ENCODE measurements at places on chromosomes 4 and X.

GRCh38 chr4:18318682-18319388 lies 297.3 kb upstream of the LCORL start:
- no peak for DNase-seq

DNA sequence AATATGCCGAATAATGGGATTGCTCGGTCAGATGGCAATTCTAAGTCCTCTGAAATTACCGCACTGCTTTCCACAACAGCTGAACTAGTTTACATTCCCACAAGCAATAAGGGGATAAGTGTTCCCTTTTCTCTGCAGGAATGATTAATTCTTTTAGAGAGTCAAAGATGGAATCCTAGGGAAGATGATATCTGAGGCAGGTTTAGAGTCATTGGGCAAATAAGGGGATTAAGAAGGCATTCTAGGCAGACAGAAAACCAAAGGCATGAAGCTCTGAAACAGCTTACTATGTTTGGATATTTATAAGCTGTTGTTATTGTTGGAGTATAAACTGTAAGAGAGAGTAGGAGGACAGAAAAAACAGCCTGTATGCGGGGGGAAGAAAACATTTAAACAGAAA lies 85.7 kb downstream of the TET2 start:
- no peak for DNase-seq

- peak; percentile 64 for DNase-seq
Observed at GRCh38 chr4:48909697-48910096, 3.1 kb upstream of the OCIAD2 start.

GRCh38 chr4:149311076-149311475 lies 504.6 kb downstream of the IQCM start:
- no peak for DNase-seq

- no peak for DNase-seq
Observed at GRCh38 chr4:181150191-181150590, 1093.0 kb upstream of the TENM3 start.

GRCh38 chr4:172555725-172556124 lies 612.9 kb upstream of the GALNT7 start:
- no peak for DNase-seq

- DNase-seq, result no peak
Observed at GRCh38 chrX:54446084-54446483, 5.9 kb downstream of the TSR2 start.

DNA sequence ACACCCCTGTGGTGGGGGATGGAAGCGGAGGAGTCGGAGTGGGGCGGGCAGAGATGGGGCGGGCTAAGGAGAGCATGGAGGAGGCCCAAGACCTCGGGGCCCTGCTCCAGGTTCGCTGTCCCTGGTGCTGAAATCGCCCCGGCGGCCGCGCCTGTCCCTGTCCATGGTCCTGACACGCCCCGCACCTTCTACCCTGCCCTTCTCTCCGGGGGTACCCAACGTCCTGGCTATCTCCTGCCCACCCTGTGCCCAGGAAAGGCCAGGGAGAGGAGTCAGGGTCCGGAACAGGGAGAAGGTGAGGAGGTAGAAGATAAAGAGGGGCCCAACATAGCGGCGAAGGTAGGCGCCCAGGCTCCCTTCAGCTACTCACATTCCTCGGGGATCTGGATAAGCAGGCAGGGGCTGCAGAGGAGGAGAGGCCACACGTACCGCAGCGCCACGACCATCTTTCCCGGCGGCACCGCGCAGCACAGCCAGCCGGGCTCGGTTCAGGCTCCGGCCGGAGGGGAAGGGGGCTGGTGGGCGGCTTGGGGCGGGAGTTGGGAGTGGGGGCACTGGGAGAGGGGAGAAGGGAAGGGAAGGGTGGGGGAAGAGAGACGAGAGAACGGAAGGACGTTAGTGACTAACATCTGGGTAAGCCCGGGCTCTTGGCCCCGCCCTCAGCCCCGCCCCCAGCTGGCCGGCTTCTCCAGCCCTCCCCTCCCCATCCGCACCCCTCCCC lies 10.4 kb downstream of the L1CAM start:
- DNase-seq, result peak; percentile 30

DNA sequence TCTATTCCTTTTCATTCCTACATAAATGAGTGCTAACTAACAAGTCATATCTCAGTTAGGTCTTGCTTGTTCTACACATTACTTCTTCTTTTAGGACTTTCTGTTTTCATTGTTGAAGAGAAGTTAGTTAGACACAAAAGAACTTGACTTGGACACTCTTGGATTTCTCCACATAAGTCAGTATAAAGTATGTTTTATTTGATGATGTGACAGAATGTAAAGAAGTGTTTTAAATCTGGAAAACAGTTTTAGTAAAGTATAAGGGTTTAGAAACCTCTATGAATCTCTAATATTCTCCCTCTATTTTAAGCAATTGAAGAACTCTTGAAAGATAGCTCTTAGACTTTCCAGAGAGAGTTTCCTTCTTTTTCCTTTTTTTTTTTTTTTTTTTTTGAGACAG lies 38.6 kb upstream of the TMEM33 start:
- DNase-seq, result no peak

GRCh38 chrX:154046940-154047610 lies 27.4 kb upstream of the IRAK1 start:
- DNase-seq, result no peak

DNA sequence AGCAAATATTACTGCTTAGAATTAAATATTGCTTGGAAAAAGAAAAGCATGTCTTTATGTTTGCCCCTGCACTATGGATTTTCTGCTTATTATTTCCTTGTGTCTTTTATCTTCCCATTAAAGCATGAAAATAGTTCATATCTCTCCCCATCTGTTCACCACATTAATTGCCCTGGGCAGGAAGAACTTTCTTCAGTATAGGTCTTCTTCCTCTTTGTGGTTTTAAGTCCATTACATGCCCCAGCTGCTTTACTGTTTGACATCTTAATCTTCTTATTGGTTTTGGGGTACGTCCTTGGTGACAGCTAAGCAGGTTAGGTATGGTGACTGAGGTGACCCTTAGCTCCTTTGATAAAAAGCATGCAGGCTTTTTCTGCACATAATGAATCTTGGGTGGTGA lies 157.3 kb downstream of the AASDH start:
- DNase-seq, result no peak

GRCh38 chr4:72919937-72920336 lies 149.6 kb downstream of the COX18 start:
- no peak for DNase-seq

DNA sequence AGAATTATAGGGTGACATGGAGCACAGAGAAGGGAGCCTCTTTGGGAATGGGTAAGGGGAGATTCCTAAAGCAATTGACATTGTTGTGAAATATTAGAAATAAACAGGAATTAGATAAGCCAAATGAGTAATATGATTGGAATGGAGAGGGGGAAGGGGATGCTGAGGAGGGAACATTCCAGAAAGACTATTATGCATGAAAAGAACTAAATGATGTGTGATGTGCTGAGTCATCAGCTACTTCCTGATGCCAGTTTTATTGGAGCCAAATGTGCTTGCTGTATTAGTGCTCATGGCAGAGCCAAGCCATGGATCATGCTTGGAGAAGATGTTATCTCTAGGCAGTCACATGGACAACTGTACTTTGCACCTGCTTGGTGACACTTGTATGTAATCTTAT lies 189.0 kb upstream of the HCCS start:
- DNase-seq, result peak; percentile 19

- DNase-seq, result no peak
Observed at GRCh38 chr4:88674565-88674964, 23.1 kb downstream of the NAP1L5 start.

- DNase-seq, result no peak
Observed at GRCh38 chr4:2260344-2261109, 1.4 kb downstream of the MXD4 start.

DNA sequence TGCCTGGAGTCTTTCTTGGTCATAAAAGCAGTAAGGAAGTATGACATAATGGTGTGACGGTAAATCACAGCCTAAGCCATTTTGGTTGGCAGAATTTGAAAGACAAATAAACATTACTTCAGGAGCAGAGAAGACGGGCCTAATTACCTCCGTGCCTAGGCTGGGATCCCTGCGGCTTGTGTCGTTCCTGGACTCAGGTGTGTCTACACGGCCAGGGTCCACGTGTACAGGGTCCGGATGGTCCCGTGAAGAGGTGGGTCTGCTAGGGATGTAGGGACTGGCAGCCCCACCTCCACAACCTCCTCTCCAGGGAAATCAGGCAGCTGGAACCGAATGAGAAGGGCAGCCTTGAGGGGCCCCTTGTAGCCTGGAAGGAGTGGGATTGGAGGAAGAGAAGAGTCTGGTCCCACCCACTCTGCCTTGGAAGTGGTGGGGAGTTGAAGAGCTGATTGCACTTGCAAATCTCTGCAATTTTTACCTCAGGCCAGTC lies 55.4 kb upstream of the PLAC1 start:
- no peak for DNase-seq

DNA sequence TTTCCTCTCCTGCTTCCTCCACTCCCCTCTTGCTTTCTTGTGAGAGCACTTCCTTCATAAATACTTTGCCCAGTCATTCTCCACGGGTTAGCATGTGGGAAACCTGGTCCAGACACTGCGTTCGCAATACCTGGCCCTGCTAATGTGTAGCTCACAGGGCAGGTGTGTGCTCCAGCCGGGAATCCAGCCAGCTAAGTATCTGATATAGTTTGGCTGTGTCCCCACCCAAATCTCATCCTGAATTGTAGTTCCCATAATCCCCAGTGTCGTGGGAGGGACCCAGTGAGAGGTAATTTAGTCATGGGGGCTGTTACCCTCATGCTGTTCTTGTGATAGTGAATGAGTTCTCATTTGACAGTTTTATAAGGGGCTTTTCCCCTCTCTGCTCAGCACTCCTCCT lies 32.2 kb upstream of the STX18 start:
- DNase-seq, result no peak

DNA sequence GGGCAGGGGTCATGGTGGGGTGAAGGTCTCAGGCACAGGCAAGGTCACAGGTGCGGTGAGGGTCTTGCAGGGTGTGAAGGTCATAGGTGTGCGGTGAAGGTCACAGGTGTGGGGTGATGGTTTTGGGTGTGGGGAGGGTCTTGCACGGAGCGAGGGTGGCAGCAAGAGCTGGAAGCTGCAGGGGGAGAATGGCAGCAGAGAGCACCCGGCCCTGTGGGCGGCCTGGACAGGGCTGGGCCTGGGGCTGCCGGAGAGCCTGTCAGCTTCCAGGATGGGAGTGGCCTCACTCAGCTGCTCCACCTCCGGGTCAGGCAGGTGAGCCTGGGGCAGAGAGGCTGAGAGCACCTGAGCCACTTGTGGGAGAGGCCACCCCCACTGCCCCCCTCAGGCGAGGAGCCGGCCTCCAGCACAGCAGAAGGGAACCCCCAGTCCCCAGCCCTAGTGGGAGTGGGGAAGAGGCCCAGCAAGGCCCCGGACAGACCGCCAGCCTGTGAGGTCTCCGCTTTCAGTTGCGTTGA lies 1.5 kb downstream of the MSANTD1 start:
- DNase-seq, result no peak

- DNase-seq, result no peak
Observed at GRCh38 chr4:1685235-1686150, 1.4 kb upstream of the FAM53A start.

DNA sequence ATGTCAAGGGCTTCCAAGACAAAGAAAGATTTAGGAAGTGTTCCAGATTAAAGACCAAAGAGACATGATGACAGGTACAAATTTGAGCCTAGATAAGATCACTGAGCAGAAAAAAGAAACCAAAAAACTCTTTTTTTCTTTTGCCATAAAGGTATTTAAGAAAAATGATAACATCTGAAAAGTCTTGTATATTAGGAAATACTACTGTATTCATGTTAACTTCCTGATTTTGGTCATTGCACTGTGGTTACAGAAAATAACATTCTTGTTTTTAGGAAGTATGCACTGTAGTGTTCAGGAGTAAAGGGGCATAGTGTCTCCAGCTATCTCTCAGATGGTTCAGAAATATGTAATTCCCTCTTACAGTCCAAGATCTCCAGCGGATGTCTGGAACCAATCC lies 37.1 kb downstream of the RWDD4 start:
- DNase-seq, result no peak

GRCh38 chrX:38375891-38376290 lies 23.5 kb downstream of the OTC start:
- peak; percentile 19 for DNase-seq

- no peak for DNase-seq
Observed at GRCh38 chr4:157057218-157057617, 18.7 kb upstream of the GLRB start.

DNA sequence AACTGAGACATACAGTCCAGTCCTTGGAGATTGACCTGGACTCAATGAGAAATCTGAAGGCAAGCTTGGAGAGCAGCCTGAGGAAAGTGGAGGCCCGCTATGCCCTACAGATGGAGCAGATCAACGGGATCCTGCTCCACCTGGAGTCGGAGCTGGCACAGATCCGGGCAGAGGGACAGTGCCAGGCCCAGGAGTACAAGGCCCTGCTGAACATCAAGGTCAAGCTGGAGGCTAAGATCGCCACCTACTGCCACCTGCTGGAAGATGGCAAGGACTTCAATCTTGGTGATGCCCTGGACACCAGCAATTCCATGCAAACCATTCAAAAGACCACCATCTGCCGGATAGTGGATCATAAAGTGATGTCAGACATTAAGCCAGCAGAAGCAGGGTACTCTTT lies 20.4 kb upstream of the FRMPD3 start:
- peak; percentile 40 for DNase-seq

- DNase-seq, result no peak
Observed at GRCh38 chr4:165440415-165441158, 61.8 kb downstream of the CPE start.

- DNase-seq, result no peak
Observed at GRCh38 chr4:128285085-128285997, 2.3 kb downstream of the PGRMC2 start.

- peak; percentile 28 for DNase-seq
Observed at GRCh38 chr4:91113130-91113706, 986.0 kb downstream of the CCSER1 start.

DNA sequence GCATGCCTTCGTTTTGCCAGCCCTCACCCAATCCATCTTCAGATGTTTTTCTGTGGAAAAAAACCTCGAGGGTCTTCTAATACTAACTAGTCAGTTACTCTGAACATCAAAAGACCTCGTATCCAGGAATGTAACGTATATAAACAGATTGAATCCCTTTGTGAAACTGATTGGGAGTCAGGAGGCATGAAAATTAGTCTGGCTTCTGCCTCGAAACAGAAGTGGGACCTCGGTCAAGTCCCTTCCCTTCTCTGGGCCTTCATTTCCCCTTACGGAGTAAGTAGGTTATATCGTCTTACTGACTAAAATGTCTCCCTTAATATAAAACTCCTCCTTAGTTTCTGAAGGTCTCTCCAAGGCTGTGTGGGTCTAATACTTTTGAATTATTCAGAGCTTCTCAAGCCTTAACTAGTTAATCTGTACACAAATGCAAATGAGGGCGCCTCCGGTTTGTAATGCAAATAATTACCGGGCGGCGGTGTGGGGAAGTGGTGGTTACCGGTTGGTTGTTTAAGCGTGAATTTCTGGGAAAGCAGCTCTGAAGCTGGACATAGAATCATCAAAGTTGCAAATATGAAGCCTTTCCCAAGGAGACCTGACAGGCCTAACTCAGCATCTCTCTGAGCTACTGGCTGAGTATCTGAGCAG lies 11.4 kb upstream of the NKRF start:
- DNase-seq, result no peak

- DNase-seq, result no peak
Observed at GRCh38 chrX:63349307-63349706, 1.8 kb downstream of the SPIN4 start.

GRCh38 chrX:130933358-130933757 lies 30.3 kb upstream of the ENOX2 start:
- DNase-seq, result no peak

Measured in NCI-H460 (cell line).